ENCODE measurements at places on chromosomes 6 and 20.

DNA sequence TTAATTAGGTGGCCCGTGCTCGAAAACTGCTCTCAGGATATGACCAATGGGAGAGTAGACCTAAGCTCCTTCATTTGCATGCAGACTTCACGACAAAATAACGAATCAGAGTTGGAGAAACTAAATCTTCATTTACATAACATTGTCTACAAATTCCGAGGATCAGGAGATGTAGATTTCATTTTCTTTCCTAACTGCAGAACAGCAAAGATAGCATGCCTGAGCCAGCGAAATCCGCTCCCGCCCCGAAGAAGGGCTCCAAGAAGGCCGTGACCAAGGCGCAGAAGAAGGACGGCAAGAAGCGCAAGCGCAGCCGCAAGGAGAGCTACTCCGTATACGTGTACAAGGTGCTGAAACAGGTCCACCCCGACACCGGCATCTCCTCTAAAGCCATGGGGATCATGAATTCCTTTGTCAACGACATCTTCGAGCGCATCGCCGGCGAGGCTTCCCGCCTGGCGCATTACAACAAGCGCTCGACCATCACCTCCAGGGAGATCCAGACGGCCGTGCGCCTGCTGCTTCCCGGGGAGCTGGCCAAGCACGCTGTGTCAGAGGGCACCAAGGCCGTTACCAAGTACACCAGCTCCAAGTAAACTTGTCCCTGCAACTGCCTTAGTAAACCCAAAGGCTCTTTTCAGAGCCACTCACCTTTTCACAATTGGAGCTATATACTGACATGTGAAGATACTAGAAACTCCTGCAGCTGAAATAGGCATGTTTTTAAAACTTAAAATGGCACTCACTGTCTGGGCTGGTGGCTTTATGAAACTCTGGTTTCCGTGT lies 96.5 kb downstream of the HFE start:
- H3K4me3 ChIP-seq, result peak overlapping the region; percentile 59
- peak overlapping the region; percentile 78 for H3K27ac ChIP-seq
- H3K27me3 ChIP-seq, result no peaks in the 10 kb centered on the region

GRCh38 chr6:75124983-75125382 lies 80.9 kb downstream of the COL12A1 start:
- H3K36me3 ChIP-seq, result no peaks in the 10 kb centered on the region
- H3K27ac ChIP-seq, result no peak overlapping the region

DNA sequence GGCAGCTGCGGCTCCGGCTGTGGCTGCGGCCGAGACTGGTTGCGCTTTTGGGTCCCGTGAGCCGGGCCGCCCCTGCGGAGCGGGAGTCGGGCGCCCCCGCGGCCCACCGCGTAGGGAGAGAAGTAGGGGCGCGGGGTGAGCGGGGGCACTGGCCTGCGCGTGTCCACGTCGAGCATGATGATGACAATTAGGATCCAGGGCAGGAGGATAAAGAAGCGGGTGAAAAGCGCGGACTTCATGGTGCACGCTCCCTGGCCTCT lies 739 bp downstream of the B3GAT2 start:
- H3K27ac ChIP-seq, result no peak overlapping the region
- H3K27me3 ChIP-seq, result peaks cover 9% of the 10 kb centered on the region
- H3K4me3 ChIP-seq, result peak overlapping the region; percentile 74
- no peak for DNase-seq
- H3K4me1 ChIP-seq, result peaks cover 3% of the 10 kb centered on the region

DNA sequence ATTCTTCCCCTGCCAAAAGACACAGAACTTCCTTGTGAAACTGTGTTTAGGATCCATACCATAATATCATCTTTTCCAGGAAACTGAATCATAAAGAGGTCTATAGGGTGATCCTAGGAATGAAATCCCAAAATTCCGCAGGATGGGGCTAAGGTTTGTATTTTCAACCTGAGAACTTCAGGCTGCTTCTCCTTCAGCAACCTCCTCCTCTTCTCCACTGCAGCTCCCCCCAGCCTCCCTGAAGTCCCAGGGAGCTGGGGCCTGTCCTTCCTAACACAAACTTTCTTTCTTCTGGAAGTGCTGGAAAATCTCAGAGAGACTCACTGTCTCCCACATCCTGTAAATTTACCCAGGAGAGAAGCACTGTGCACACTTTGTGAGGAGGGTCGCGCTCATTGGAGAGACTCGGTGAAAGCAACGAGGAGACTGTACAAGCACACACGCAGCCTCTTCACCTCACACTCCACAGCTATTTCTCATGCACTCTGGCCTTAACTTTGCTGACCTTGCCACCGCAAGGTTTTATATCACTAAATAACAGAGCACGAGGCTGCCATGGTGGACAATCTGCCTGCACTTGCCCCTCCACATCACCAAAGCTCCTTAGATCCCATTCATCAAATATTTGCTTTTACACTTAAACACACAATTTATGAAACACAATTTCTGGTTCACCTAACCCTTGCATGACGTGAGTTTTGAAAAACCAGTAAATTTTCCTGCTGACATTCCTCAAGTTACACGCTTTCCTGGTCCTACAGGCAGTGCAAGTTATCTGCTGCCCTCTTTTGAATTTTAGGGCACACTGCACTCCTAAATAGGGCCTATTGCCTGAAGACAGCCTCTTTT lies 14.3 kb downstream of the ID4 start:
- H3K4me1 ChIP-seq, result no peaks in the 10 kb centered on the region
- no peak overlapping the region for H3K27ac ChIP-seq
- no peak overlapping the region for H3K4me3 ChIP-seq
- H3K36me3 ChIP-seq, result no peaks in the 10 kb centered on the region

DNA sequence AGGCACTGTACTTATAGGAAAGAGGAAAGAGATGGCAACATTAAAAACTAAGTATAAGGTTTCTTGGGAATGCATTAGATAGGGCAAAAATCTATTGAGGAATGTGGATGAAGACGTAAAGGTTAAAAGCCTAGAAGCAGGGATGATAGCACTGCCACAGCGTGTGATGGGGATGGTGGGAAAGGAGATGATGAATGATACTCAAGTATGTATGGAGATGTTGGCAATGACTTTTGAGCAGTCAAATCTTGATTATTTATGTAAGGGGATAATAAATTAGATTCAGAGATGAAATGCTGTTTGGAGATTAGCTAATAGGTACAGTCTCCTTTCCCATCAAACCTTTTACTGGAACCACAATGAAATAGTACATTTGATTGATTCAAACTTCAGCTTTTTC lies 432.8 kb downstream of the GRIK2 start:
- no peak for DNase-seq
- no peaks in the 10 kb centered on the region for H3K36me3 ChIP-seq
- no peak overlapping the region for H3K27ac ChIP-seq
- H3K27me3 ChIP-seq, result no peaks in the 10 kb centered on the region

DNA sequence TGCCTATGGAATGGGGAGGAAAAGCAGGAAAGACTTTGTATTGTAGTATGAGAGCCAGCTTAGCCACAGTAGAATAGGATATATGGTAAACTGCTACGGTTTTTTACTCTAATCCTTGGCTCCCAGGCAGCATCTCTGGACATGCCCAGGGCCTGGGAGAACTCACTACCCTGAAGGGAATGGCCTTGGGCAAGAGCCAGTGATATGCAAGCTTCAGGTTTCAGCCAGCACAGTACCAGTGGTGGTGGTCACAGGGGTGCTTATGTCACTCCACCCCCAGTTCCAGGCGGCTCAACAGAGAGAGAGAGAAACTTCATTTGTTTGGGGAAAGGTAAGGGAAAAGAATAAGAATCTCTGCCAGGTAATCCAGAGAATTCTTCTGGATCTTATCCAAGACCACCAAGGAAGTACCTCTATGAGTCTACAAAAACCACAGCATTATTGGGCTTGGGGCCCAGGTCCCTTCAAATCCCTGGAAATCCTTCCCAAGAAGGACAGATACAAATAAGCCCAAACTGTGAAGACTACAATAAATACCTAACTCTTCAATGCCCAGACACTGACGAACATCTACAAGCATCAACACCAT lies 121.2 kb downstream of the THBS2 start:
- no peaks in the 10 kb centered on the region for H3K4me1 ChIP-seq
- no peak overlapping the region for H3K4me3 ChIP-seq
- no peaks in the 10 kb centered on the region for H3K36me3 ChIP-seq
- no peak overlapping the region for H3K27ac ChIP-seq
- DNase-seq, result no peak

GRCh38 chr6:110353457-110354001 lies 4.6 kb downstream of the METTL24 start:
- H3K27me3 ChIP-seq, result peaks cover 6% of the 10 kb centered on the region
- H3K4me3 ChIP-seq, result no peak overlapping the region
- no peaks in the 10 kb centered on the region for H3K36me3 ChIP-seq
- H3K4me1 ChIP-seq, result no peaks in the 10 kb centered on the region

GRCh38 chr6:111818539-111819226 lies 54.6 kb downstream of the FYN start:
- peaks cover 2% of the 10 kb centered on the region for H3K36me3 ChIP-seq
